Stimulated activated CD4-positive, alpha-beta T cell treated with anti-CD3 and anti-CD28 coated beads, TNF-alpha, amount 100 ng/mL, for 4 hours (primary cell): ENCODE measurements at places on chromosomes 4 and X.

GRCh38 chr4:27215220-27215826, 354.7 kb downstream of the STIM2 start:
- no peak for DNase-seq

DNA sequence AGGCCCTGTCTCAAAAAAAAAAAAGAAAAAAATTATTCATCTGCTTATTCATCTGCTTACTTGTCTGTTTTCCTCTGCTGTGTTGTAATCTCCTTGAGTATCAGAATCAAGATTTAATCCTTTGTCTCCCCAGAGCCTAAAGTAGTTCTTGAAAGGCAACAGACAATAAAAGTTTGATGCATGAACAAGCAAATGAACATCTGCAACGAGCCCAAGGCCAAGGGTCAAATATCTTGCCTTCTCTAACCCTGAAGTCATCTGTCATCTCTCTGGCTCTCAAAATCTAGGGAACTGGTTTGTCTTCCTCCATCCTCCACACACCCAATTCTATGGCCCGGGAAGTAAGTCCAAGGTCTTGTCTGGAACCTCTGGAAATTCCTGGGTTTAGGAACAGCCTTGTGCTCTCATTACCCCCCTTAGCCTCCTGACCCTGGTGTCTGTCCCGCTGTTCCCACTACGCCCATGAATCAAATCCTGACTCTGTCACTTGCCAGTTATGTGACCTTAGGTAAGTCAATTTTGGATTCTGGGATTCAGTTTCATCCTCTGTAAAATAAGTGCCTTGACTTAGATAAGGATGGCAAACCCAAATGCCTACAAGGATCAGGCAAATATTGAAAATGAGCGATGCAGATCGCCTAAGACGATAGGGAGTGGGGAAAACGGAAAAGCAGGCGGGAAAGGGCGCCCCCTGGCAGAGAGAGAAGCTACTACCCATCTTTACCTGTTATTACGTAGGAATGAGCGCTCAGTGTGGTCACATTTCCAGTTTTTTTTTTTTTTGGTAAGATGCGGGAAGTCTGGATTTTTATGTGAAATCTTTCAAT, 102.7 kb upstream of the DHX15 start:
- no peak for DNase-seq

DNA sequence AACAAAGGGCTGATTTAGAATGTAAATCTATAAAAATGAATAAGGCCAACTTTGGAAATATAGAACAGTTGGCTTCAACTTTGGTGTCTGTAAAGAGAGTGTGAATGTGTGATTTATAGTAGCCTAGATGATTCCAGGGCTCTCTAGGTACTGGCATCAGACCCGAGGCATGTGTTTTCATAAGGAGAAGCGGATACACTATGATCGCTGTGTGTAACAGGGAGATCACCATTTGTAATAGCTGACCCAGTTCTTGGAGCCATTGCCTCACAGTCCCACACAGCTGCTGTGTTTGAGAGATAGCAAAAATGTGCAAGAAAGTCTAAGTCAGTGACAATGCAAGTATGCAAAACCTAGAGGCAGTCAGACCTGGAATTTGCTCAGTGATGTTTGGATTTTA, 135.1 kb downstream of the REPS2 start:
- DNase-seq = no peak

DNA sequence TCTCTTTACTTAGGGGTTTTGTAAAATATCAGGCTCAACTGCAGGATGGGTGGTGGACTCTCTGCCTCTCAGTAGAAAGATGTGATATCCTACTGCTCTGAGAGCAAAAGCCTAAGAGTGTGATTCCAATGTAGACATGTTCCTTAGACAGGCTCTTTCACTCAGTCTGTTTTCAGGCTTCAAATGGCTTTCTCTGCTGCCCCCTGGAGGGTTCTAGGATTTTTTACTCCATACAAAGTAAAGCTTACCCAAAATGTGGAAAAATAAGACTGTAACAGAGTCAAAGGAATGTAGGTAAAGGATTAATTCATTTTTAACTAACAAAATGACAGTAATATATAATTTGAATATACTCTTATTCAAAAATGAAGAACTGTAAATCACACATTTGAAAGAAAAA, 32.1 kb downstream of the ZGRF1 start:
- peak; percentile 15 for DNase-seq

DNA sequence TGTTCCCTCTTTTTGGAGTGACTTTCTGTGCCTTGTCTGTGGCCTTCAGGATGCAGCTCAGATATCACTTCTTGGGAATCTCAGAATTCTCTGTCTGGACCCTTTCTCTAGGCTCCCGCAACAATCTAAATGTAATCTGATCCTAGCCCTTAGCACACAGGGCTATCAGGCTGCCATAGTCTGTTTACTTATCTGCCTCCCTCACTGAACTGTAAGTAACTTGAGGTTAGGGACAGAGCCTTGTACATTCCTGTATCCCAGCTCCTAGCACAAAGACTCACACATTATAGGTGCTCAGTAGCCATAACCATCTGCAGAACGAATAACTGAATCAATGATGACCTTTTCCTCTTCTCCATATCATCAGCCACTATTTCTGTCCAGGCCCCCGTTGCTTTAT, 69.5 kb downstream of the RTL9 start:
- DNase-seq = no peak

GRCh38 chr4:88919056-88919455, 137.9 kb downstream of the FAM13A start:
- no peak for DNase-seq

DNA sequence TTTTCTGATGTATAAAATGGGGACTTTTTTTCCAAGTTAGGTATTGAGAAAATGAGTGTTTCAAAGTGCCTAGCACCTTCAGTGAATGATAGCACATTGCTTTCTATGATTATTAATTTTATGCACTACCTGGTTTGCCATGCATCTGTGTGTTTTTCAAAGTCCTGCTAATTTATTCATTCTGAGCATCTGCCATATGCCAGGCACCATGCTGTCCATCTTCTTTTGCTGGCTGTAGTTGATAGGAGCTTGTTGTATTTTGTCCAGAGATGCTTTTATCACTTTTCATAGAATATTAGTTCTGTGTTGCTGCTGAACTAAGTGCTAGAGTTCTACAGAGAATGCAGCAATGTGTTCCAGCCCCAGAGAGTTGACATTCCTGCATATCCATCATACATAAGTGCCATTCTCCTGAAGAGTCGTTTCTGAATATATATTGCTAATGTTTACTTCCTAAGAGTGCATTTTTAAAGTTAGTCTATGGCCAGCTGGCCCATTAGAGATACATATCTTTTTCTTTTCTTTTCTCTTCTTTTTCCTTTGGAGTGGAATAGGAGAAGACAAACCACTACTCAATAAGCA, 49.0 kb upstream of the CLNK start:
- no peak for DNase-seq

DNA sequence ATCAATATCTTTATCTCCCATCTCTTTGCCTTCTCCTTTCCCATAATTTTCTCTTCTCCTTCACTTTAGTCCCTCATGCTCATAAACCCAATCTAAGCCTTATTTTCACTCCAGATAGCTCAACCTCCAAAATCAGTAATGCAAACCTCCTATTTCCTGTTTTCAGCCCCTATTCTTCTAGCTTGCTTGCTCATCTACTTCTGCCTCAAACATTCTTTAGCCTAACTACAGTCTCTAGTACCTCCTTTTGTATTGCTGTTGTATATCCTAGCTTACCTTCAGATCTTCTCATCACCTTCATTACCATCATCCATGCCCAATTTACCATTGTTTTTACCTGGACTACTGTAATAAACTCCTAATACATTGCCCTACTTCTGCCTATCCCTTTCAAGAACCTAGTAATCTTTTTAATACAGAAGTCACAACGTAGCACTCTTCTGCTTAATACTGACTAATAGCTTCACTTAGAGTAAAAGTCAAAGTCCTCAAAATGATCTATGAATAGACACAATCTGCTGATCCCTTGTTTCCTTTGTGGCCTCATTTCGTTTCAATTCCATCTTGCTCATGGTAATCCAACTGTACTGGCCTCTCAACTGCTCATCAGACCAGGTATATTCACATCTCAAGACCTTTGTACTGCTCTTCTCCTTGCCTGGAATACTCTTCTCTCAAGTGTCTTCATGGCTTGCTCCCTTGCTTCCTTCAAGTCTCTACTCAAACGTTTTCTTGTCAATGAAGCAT, 123.4 kb downstream of the FAM13A start:
- DNase-seq = no peak
